ENCODE measurements at places on chromosomes 12 and 14. TPM values are rescaled to one million over a fixed set of nuclear protein-coding genes. Genes with fewer than 3 reads are reported as not detected.

Gene GXYLT1
- total RNA-seq: 23.1 TPM

Gene ALDH1L2
- 69.2 TPM for total RNA-seq

Gene SPIC
- not detected for total RNA-seq

- peaks cover 3% of the 10 kb centered on the region for H3K27me3 ChIP-seq
- no peak overlapping the region for H3K27ac ChIP-seq
- no peaks in the 10 kb centered on the region for H3K4me1 ChIP-seq
Observed at GRCh38 chr12:69936766-69937165, 111.7 kb downstream of the MYRFL start.

DNA sequence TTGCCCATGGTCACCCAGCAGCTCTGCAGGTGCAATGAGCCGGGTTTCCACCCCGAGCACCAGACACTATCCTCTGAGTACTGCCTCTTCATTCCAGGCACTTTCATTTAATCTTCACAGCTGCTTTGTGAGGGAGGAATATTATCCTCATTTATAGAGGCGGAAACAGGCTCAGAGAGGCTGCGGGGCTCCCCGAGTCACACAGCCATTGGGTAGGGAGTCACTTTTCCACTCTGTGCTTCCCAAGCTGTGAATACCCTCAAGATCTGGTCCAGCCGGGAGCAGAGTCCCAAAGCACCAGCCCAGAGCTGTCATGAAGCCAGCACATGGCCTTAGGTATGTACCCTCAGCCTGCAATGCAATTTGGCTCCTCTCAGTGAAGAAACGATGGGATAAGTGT lies 51.7 kb upstream of the RIN3 start:
- H3K27ac ChIP-seq: no peak overlapping the region
- no peaks in the 10 kb centered on the region for H3K36me3 ChIP-seq
- no peak overlapping the region for H3K4me3 ChIP-seq
- no peak for DNase-seq

GRCh38 chr12:10998204-10998603 lies at the start of gene TAS2R20:
TAS2R20 (minus strand) TSS chr12:10998304; CDS start chr12:10997875, 429 bp downstream.
- H3K27ac ChIP-seq: no peak within 1 kb of the TSS
- no peaks in the 10 kb centered on the region for H3K4me1 ChIP-seq
- H3K36me3 ChIP-seq: no peaks in the 10 kb centered on the region
- H3K27me3 ChIP-seq: no peaks in the 10 kb centered on the region

Data from astrocyte (in vitro differentiated cells and primary cell).